ENCODE measurements at places on chromosomes 2 and 18.

GRCh38 chr2:54074606-54075341, 40.6 kb upstream of the ACYP2 start:
- no peak overlapping the region for H3K4me3 ChIP-seq
- H3K27ac ChIP-seq = no peak overlapping the region
- H3K4me1 ChIP-seq = no peaks in the 10 kb centered on the region
- no peaks in the 10 kb centered on the region for H3K36me3 ChIP-seq

DNA sequence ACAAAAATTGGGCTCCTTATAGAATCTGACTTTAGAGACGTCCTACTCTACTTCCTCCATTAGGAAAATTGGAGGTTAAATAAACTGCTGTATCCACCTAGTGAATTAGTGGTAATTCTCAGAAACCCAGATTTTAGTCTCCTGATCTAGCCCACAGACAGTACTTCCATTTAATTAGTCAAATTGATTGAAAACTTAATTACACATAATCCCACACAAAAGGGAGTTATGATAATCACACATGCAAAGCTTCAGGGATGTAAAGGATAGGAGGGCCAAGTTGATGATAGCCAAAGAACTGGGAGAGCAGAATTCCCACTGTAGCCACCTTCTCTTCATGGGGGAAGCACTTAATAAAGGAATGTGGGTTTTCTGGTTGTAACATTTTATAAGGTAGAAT, 471.9 kb downstream of the TMEM182 start:
- H3K27me3 ChIP-seq = no peaks in the 10 kb centered on the region
- H3K4me3 ChIP-seq = no peak overlapping the region
- DNase-seq = no peak
- no peaks in the 10 kb centered on the region for H3K4me1 ChIP-seq

DNA sequence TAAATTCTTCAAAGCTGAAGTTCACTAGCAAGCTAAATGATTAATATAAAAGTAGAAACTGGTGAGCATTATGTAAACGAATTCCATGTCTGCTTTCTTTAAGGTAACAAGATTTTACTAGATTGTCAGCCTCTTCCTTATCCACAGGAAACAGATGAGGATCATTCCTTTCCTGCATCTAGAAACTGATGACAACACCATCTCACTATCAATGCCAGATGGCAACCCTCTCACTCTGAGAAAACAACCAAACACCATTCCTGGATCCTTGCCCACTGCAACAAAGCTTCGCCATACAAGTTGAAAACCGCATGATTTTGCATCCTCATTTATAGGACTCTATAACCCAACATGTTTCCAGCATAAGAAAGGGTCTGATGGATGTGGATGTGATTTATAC, 122.9 kb downstream of the ZNF521 start:
- no peak overlapping the region for H3K4me3 ChIP-seq
- H3K27ac ChIP-seq = no peak overlapping the region
- no peaks in the 10 kb centered on the region for H3K4me1 ChIP-seq
- DNase-seq = no peak
- H3K27me3 ChIP-seq = no peaks in the 10 kb centered on the region

DNA sequence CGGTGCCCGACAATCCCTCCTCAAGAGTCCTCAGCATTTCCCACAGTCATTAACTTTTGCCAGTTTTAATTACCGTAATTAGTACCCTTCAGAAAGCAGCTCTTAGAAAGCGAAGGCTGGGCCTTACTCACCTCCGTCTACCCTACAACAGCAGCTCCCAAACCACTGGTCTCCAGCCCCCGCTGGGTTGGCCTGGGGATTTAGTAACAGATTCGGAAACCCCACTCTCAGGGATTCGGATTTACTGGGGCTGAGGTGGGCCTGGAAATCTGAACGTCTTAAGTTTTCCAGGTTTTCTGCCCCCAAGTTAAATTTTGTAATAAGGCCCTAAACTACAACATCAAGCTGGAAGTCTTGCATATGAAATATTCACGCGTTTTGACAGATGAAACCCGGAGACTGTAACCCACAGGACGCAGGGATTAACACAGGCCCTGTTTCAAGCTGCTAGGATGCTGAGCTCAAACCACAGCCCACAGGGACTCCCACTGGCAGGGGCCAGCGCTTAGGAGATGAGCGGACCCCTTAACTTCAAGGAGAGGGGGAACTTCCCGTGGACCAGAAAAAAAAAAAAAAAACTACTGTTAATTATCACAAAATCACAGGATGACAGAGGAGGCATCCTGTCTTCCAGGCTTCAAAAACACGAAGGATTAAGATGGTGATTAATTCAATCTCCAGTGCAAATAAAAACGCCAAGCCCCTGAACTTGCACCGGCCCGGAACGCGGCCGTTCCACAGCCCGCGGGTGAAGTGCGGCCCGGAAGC, 985 bp downstream of the ILKAP start:
- no peaks in the 10 kb centered on the region for H3K36me3 ChIP-seq
- H3K27ac ChIP-seq = no peak overlapping the region
- peaks cover 13% of the 10 kb centered on the region for H3K4me1 ChIP-seq
- peaks cover 2% of the 10 kb centered on the region for H3K27me3 ChIP-seq

- H3K36me3 ChIP-seq = no peaks in the 10 kb centered on the region
- H3K27me3 ChIP-seq = peaks cover 60% of the 10 kb centered on the region
These were observed 10.8 kb upstream of the ECEL1 start for GRCh38 chr2:232498452-232498851.

- H3K27ac ChIP-seq = no peak overlapping the region
- H3K36me3 ChIP-seq = no peaks in the 10 kb centered on the region
- no peaks in the 10 kb centered on the region for H3K4me1 ChIP-seq
- H3K4me3 ChIP-seq = no peak overlapping the region
- DNase-seq = no peak
These were observed 30.5 kb downstream of the GCKR start for GRCh38 chr2:27527182-27527581.

GRCh38 chr2:138103156-138103555, 138.9 kb downstream of the HNMT start:
- no peaks in the 10 kb centered on the region for H3K4me1 ChIP-seq
- no peak for DNase-seq
- H3K4me3 ChIP-seq = no peak overlapping the region
- H3K36me3 ChIP-seq = no peaks in the 10 kb centered on the region

GRCh38 chr2:136225950-136226835, 108.2 kb upstream of the CXCR4 start:
- no peak overlapping the region for H3K4me3 ChIP-seq
- DNase-seq = peak; percentile 36
- H3K4me1 ChIP-seq = no peaks in the 10 kb centered on the region
- no peaks in the 10 kb centered on the region for H3K36me3 ChIP-seq
- H3K27ac ChIP-seq = peak overlapping the region; percentile 48
- no peaks in the 10 kb centered on the region for H3K27me3 ChIP-seq

All from T-cell (primary cell).